Stimulated activated CD4-positive, alpha-beta T cell treated with anti-CD3 and anti-CD28 coated beads, TNF-alpha, amount 100 ng/mL, for 24 hours (primary cell): ENCODE measurements at places on chromosomes 12 and 14.

DNA sequence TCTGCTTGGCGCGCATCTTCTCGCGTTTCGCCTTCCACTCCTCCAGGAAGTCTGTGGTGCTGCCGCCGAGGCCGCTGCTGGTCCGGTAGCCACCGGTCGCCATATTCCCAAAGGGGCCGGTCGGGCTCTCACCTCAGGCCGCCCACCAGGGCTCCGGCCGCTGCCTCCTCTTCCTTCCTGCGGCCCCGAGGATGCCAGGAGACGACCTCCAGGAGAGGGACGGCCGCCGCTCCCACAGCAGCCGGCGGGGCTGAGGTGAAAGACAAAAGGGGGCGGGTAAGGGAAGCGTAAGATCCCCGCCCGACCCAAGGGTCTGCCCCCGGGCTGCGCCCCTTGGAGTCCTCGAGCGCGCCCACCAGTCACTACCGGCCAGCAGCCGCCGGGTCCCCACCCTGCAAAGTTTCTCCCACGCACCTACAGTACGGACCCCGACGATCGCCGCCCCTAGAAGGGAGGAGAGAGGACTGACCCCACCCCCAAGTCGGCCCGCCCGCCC, 574 bp downstream of the PAWR start:
- DNase-seq, result no peak

- no peak for DNase-seq
Observed at GRCh38 chr12:108609537-108610335, 11.9 kb upstream of the TMEM119 start.

GRCh38 chr12:88453323-88453722, 126.9 kb downstream of the KITLG start:
- no peak for DNase-seq

DNA sequence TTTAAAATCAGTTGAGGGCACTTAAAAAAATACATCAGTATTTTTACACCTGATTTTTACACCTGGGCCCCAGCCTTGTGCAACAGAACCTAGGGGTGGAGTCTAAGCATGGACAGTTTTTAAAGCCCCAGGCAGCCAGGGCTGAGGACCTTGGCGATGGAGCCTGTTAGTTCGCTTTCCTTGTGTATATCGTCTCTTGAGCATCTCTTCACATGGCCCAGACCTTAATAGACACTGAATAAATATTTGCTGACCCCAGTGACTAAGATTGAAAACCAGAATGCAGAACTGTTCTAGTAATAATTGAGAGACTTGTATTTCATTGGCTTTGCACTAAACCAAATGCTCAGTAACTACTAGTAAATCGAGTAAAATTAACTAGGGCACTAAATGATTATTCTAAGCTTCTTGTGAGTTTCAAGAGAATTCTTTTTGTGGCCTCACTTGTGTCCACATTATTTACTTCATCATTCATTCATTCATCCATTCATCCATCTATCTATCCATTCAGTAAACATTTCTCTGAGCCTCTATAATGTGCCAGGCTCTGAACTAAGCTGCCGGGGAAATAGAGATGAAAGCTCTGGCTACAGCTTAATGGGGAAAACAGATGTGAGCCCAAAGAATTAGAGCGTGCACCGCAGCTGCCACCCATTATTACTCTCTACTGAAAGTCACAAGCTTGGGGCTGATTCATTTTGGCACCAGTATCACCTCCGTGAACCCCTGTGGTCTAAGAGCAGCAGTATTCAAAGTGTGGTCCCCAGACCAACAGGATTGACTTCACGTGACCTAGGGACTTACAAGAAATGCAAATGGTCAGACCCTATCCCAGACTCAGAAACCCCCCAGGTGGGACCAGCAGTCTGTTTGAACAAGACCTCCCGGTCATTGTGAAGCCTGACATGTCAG, 30.7 kb upstream of the BCL7A start:
- DNase-seq, result no peak

DNA sequence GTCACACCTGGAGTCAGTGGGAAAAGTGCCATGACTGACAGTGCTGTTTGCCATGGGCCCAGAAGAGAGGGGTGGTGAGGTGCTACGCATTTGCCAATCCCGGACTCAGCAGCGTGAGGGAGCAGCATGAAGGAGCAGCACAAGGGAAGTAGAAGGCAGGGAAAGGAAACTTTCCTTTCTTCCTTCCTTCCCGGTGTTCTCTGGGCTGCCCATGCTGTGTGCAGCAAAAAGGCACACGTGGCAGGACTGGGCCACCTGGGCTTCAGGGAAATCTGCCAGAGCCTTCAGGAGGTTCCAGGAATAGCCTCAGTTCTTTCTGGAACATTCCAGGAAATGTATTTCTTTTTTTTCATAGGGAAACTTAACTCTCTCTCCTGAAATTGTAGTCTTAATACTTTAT, 23.0 kb downstream of the TRIM9 start:
- DNase-seq, result no peak

DNA sequence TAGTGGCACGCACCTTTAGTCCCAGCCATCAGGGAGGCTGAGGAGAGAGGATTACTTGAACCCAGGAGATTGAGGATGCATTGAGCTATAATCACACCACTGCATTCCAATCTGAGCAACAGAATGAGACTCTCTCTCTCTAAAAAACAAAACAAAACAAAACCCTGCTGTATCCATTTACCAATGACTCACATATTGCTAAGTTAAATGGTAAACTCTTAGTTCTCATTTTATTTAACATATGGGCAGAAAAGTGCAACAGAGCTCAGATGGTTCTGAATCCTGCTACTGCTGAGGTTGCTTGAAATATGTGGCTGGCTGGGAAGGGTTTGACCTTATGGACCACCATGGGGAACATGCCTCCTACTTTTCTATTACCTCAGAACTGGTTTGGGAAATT, 33.7 kb upstream of the CCNT1 start:
- no peak for DNase-seq

GRCh38 chr12:110537605-110538409, 35.7 kb downstream of the RAD9B start:
- DNase-seq, result no peak

GRCh38 chr12:88153959-88154358, 11.9 kb downstream of the TMTC3 start:
- no peak for DNase-seq
